IMR-90 (cell line): ENCODE measurements at places on chromosomes 7 and 10. TPM values are rescaled to one million over a fixed set of nuclear protein-coding genes. Genes with fewer than 3 reads are reported as not detected.

The STRIP2 gene
- 2.2 and 3.0 TPM in 2 replicates for total RNA-seq

- peak; percentile 83 for DNase-seq
- H3K27ac ChIP-seq, result no peak overlapping the region
- H3K4me3 ChIP-seq, result no peak overlapping the region
- H3K4me1 ChIP-seq, result no peaks in the 10 kb centered on the region
Measured at GRCh38 chr7:30412782-30413504, 65.6 kb downstream of the NOD1 start.

GRCh38 chr10:121556455-121556854 lies 41.8 kb downstream of the FGFR2 start:
- no peak overlapping the region for H3K4me3 ChIP-seq
- no peaks in the 10 kb centered on the region for H3K36me3 ChIP-seq
- no peak overlapping the region for H3K27ac ChIP-seq
- DNase-seq, result no peak

DNA sequence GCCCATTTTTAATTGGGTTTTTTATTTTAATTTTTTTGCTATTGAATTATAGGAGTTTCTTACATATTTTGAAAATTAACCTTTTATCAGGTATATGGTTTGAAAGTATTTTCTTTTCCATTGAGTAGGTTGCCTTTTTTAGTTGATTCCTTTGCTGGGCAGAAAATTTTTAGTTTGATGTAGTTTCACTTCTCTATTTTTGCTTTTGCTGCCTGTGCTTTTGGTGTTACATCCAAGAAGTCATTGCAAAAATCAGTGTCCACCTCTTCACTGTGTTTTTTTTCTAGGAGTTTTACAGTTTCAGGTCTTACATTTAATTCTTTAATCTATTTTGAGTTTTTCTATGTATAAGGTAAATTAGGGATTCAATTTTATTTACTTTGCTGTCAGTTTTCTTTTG lies 129.8 kb upstream of the FERD3L start:
- DNase-seq, result no peak
- no peaks in the 10 kb centered on the region for H3K27me3 ChIP-seq
- no peak overlapping the region for H3K27ac ChIP-seq
- no peaks in the 10 kb centered on the region for H3K36me3 ChIP-seq
- H3K4me1 ChIP-seq, result no peaks in the 10 kb centered on the region

DNA sequence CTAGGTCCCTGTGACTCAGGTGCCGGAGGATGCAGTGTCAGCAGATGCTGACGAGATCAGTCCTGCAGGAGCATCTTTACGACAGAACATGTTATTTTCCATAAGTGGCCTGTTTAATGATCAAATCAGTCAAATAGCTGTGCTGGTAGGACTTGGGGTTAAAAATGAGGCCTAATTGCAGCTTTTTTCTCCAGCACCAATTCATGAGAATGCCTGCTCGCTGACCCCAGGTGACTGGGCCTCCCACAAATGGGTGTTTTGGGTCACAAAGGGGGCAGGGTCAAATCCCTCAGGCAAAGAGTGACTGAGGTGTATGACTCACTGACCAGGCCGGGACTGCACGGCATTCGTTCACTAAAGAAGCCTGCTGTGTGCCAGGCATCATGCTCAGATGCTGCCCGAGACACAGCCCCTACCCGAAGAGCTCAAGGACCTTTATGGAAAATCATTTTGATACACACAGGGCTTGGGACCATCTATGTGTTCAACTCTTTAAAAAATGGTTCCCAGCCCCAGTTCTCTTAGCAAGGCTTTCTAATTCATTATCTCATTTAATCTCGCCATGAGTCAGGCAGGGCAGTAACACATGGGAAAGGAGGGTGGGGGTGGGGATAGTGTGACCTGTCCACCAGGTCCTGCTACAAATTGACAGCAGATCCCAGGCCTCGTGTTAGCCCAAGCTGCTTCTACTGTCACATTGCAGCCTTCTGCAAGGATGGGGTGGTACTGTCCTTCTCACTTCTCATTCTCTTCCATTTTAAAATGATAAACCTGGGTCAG lies 21.1 kb downstream of the ZNF775 start:
- H3K27me3 ChIP-seq, result no peaks in the 10 kb centered on the region
- H3K36me3 ChIP-seq, result peaks cover 22% of the 10 kb centered on the region; the same call in 1 of the 2 replicates
- H3K4me3 ChIP-seq, result no peak overlapping the region
- no peak overlapping the region for H3K27ac ChIP-seq
- H3K4me1 ChIP-seq, result peaks cover 15% of the 10 kb centered on the region
- DNase-seq, result peak; percentile 19

GRCh38 chr7:127251465-127252376 lies 1.0 kb downstream of the GRM8 start:
- H3K4me1 ChIP-seq, result peaks cover 6% of the 10 kb centered on the region; the same call in 1 of the 2 replicates
- H3K27me3 ChIP-seq, result peaks cover 39% of the 10 kb centered on the region
- no peak for DNase-seq
- H3K27ac ChIP-seq, result no peak overlapping the region
- H3K36me3 ChIP-seq, result no peaks in the 10 kb centered on the region

GRCh38 chr10:86191166-86191565 lies 175.4 kb downstream of the GRID1 start:
- no peak overlapping the region for H3K4me3 ChIP-seq
- H3K4me1 ChIP-seq, result no peaks in the 10 kb centered on the region
- H3K27me3 ChIP-seq, result no peaks in the 10 kb centered on the region
- no peak overlapping the region for H3K27ac ChIP-seq

DNA sequence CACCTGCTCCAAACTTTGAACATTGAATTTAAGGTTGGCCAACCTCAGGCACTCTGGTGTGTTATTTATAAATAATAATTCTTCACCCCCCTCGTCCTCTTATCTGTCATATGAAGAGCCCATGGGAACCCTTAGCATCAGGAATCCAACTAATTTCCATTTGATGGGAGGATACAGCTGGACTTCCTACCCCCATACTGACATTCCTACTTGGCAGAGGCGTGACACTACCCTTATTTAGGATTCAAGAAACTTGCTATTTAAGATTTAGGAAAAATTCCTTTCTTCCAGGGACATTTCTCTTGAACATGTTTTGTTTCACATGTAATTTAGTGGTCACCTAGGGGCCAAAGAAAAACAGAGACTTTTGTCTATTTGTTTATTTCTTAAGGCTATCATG lies 171.9 kb upstream of the NRP1 start:
- H3K27ac ChIP-seq, result no peak overlapping the region
- no peak overlapping the region for H3K4me3 ChIP-seq
- H3K4me1 ChIP-seq, result peaks cover 2% of the 10 kb centered on the region; the same call in 1 of the 2 replicates

GRCh38 chr7:82803411-82803810 lies 359.3 kb downstream of the PCLO start:
- H3K36me3 ChIP-seq, result no peaks in the 10 kb centered on the region
- no peak overlapping the region for H3K27ac ChIP-seq
- no peak overlapping the region for H3K4me3 ChIP-seq
- H3K4me1 ChIP-seq, result no peaks in the 10 kb centered on the region
- peak; percentile 9 for DNase-seq
- no peaks in the 10 kb centered on the region for H3K27me3 ChIP-seq

- no peaks in the 10 kb centered on the region for H3K4me1 ChIP-seq
- no peak for DNase-seq
- no peaks in the 10 kb centered on the region; the same call in 1 of the 2 replicates for H3K27me3 ChIP-seq
- H3K36me3 ChIP-seq, result no peaks in the 10 kb centered on the region
Measured at GRCh38 chr7:131721660-131722059, 165.2 kb upstream of the PODXL start.

- no peaks in the 10 kb centered on the region for H3K27me3 ChIP-seq
- H3K4me3 ChIP-seq, result no peak overlapping the region
- peaks cover 46% of the 10 kb centered on the region for H3K4me1 ChIP-seq
- H3K36me3 ChIP-seq, result no peaks in the 10 kb centered on the region
- DNase-seq, result no peak
Measured at GRCh38 chr7:41889040-41889439, 186.2 kb upstream of the INHBA start.
